ENCODE measurements at places on chromosomes 16 and 17.

DNA sequence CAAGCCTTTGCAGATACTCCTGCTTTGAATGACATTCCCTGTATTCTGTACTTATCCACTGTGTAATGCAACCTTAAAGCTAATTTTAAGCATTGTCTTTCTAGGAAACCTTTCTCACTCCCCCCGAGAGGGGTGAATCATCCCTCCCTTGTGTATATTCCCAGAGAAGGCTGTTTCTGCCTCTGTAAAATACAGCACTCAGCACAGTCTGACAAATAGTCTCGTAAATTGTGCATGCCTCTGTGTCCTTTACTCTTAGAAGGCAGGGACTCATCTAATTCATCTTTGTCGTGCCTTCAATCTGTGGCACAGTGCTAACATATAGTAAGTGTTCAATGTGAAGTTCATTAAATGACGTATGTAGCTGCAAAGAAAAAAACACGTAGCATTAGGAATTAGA lies 200.7 kb downstream of the CA10 start:
- DNase-seq: no peak

DNA sequence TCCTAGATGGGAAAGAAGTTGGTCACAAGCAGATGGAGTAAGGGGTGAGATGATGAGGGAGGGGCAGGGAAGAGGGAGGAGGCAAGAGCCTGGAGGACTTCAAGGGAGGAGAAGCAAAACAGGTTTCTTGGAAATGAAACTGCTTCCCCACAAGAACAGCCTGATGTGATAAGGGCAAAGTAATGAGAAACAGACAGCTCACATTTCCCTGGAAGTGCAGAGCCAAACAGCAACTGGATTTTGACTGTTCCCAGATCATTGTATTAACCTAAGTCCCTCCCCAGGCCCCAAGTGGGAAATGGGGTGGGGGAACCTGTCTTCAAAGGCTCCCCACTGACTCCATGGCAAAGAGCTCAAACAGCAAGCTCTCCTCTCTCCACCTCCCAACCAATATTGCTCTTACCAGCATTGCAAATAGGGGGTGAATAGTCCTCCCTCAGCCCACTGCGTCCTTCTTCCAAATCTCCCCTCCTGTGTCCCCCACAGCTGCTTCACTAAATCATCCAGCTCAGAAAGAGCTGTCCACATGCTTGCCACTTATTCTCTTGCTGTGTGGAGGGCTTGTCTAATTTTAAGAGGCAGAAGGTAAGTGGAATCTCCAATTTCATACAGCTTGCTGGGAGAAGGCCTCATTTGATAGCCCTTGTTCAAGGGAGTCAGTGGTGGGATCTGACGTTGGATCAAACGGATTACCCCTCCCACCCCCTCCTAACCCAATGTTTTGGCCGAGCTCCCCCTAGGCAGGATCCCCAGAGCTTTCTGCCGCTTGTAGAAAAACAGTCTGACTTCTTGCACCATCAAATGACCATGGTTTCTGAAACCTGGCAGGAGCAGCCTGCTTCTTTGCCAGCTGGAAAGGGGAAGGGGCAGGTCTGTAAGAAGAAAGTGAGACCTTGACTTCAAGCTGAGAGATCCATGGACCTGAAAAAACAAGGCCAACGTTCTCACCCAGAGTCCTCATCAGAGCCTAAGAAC lies 56.3 kb upstream of the SMIM36 start:
- no peak for DNase-seq

DNA sequence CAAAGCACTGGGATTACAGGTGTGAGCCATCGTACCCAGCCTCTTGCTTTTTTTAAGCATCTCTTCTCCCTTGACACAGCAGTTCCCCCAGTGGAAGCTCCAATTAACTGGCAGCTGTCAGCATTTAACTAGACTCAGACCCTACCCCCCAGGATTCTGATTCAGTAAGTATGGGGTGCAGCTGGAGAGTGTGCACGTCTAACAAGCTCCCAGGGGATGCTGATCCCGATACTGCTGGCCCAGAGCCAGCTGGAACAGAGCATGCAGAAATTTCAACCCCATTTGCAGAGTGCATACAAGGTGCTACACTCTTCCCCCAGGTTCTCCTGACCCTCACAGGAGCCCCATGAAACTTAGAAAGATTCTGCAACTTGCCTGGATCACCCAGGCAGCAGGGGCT lies 27.7 kb upstream of the BCO1 start:
- no peak for DNase-seq

DNA sequence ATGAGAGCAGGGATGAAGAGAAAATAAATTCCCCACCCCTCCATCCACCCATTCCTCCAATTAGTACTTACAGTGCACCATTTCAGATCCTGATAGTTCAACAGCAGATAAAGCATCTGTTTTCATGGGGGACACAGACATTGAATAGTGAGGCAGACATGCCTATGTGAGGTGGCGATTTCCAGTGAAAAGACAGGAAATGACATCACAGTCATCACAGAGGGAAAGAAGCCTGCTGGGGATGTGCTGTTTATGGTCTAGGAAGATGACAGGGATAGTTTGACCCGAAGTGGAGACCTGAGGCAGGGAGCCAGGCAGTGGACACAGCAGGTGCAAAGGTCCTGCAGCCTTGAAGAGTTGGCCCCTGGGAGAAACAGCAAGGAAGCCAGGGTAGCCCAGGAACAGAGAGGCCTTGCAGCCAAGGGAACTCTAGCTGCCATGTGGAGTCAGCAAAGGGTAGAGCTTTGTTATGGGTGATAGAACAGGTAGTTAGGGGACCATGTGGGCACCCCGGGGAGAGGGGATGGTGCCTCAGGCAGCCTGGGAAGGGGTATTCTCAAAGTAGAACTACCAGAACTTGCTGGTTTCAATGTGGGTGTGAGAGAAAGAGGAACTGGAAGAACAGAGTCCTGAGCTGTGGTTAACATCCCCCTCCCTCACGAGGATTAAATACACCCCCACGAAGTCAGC lies 256.6 kb downstream of the CPPED1 start:
- peak; percentile 12 for DNase-seq

GRCh38 chr16:188674-189073 lies 8.4 kb downstream of the HBQ1 start:
- no peak for DNase-seq

DNA sequence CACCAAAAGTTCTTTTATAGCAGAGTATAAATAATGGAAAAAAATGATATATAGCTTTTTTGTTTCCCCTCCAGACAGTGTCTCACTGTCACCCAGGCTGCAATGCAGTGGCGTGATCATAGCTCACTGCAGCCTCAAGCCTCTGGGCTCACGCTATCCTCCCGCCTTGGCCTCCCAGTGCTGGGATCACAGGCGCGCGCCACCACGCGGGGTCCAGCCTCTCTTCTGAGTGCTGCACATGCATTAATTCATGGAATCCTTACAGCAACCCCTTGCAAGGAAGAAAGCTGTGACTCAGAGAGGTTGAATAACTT lies 18.0 kb upstream of the ZNF629 start:
- DNase-seq: no peak

DNA sequence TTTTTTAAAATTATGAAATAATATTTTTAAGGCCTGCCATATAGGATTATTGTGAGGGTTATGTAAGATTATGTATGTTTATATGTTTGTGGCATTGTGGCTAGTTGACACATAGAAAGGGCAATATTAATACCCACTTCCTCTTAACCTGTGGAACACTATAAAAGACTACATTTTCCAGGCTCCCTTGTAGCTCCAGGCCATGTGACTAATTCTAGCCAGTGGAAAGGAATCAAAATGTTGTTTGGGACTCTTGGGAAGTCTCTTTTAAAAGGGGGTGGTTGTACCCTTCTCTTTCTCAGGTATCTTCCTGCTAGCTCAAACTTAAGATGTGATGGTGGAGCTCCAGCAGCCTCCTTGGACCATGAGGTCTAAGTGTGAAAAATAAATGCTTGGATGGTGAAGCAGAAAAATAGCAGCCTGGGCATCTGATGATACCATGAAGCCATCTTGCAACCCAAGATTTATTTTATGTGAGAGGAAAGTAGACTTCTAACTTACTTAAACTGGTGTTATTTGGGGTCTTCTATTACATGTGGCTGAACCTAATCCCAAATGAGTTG lies 39.2 kb downstream of the TEKT5 start:
- no peak for DNase-seq

GRCh38 chr16:50884066-50884860 lies 142.4 kb downstream of the CYLD start:
- no peak for DNase-seq

- peak; percentile 7 for DNase-seq
These were observed 44.8 kb upstream of the NFAT5 start for GRCh38 chr16:69520800-69521602.

DNA sequence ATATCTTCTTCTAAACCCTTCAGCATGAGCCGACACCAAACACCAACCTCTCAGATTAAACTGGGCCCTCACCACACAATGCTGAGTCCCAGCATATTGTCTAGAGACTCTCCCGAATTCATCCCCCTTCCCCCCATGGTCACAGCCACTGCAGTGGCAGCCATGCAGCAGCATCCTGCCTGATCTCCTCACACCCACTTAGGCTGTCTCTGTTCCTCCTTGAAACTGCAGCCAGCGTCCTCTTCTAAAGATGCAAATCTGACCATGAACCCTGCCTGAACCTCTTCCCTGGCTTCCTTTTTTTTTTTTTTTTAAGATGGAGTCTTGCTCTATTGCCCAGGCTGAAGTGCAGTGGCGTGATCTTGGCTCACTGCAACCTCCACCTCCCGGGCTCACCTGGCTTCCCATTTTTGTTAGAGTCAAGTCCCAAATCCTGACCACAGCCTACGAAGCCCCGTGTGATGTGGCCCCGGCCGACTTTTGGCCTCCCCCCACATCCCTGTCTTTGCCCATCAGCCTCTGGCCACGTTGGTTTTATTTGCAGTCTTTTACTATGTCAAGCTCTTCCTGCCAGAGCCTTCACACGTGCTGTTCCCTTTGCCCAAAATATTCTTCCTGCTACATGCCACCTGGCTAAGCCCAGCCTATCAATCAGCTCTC lies 2.8 kb downstream of the FA2H start:
- no peak for DNase-seq

DNA sequence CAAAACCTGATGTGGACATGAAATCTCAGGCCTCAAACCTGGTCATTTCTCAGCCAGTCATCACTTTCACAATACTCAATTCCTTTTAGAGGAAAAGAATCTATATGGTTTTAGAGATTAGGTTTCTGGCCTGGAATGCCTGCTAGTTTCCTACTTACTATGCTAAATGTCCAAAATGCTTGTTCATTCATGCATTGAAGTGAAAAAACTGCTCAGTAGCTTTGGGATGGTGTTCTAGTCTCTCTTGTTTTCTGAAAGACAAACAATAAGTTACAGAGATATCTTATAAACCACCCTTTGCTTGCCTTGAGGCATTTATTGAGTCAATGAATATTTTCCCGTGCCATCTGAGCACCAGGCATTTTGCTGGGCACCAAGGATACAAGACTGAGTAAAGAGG lies 1146.5 kb upstream of the GOT2 start:
- DNase-seq: no peak

- DNase-seq: no peak
These were observed 2.5 kb downstream of the PIK3R5 start for GRCh38 chr17:8963014-8963413.

DNA sequence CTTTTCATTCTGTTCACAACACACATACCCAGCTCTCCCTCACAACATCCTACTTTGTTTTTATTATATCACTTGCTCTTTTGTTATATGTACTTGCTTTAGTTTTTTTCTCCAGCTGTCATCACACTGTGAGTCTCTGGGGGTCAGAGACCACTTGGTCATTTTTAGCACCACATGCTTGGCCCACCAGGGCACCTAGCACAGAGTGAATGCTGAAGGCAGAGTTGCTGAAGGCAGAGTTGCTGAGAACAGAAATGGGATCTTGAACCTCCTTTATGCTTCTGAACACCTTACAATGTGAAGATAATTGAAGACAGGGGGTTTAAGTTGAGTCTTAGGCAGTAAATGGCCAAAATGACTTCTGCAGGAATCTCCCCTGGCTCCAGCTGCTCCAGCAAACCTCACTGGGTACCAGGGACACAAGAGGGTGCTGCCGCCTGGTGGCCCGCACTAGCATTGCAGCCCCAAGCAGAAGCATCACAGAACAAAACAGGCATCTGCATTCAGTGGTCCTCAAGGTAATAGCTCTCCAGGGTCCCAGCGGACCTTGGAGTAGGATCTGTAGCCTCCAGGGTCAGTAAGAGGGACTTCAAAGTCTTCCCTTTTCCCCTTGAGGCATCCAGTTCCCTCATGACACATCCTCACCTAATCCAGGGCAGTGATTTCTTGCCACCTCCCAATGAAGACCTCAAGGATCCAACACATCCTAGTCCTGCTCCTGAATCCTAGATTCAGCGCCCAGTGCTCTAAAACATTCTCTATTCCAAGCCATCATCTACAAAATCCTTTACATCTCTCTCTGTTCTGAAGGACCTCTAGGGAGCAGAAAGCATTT lies 1972.6 kb downstream of the TP53TG3F start:
- no peak for DNase-seq

- DNase-seq: no peak
These were observed 1.3 kb upstream of the CUEDC1 start for GRCh38 chr17:57956291-57957119.

DNA sequence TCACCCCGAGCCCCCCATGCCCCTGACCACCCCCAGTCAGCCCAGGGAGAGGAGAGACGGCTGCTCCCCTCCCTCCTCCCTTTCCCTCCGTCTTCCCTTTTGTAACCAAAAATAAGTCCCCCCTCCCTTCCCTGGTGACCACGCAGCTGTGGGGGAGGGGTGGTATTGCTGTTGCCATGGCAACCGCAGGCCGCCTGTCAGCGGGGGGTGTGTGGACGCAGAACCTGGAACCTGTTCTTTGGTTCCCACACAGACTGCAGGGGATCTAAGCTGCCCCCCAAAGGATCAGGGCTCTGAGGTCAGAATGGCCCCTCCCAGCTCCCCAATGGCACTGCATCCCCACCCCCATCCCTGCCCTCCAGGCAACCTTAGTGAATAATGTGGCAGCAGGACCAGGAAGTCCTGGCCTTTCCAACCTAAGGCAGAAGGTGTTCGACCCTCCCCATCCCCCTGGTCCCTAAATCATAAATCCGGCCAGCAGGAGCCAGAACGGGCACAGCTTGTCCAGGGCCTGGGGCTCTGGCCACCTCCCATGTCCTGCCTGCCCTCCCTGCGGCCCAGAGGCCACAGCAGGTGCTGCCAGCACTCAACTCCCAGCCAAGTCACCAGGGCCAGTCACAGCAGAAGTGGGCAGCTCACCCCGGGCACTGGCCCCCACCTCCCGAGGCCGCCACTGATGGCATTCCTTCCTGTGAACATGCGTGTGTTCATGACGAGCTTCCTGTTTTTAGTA lies 12.0 kb downstream of the CA4 start:
- DNase-seq: no peak

GRCh38 chr17:32746698-32747097 lies 130.2 kb downstream of the MYO1D start:
- DNase-seq: no peak

GRCh38 chr16:74923766-74924460 lies 61.0 kb downstream of the WDR59 start:
- DNase-seq: no peak

- DNase-seq: no peak
These were observed 1.4 kb upstream of the KANSL1 start for GRCh38 chr17:46194393-46195216.
